ENCODE measurements at places on chromosomes 16 and 17.

GRCh38 chr17:76700617-76701470 lies 9.9 kb downstream of the MXRA7 start:
- no peak for DNase-seq

DNA sequence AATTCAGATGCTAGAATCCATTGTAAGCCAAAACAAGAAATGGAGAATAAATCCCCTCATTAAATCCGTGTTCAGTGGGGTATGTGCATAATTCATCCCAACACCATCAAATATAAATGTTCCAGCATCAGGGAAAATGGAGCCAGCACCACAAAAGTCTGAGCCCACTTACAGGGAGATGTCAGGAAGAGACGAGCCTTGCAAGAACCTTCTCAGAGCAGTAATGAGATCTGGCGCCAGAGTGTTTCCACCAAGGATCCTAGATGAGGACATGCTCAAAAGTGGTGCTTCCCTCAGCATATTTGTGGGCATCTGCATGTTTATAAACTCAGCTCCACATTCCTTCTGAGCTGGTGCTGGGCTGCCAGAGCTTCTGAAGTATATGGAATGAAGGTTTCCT lies 541.9 kb upstream of the C16orf82 start:
- DNase-seq: no peak

GRCh38 chr17:17305281-17305801 lies 2.2 kb downstream of the NT5M start:
- peak; percentile 21 for DNase-seq

DNA sequence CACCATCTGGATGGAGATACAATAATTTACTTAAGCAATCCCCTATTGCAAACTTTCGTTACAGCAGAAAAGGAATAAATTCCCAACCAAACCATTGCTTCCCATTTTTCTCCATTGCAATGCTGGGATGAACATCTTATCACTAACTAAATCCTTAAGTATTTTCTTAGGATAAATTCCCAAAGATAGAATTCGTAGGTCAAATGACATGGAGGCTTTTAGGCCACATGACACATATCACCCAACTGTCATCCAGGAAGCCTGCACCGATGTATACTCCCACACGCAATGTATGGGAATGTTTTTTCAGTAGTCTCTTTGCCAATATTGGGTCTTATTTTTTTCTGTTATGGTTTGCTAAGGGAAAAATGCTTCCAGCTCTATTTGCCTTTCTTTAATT lies 1.6 kb upstream of the TLCD2 start:
- DNase-seq: no peak

DNA sequence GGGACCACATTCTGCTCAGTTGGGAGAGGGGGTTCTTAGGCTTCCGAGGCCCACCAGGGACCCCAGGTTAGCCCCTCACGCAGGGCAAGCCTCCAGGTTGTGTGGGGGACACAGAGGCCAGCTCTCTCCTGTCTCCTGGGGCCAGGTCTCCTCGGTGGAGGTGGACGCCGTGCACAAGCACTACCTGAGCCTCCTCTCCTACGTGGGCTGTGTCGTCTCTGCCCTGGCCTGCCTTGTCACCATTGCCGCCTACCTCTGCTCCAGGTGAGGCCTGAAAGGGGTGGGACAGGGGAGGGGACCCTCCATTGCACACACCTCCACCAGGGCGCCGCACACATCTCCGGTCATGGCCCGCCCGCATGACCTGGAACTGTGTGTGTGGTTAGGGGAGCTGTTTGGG lies 10.9 kb upstream of the ADGRG3 start:
- no peak for DNase-seq

GRCh38 chr16:69796285-69797118 lies 34.4 kb downstream of the WWP2 start:
- DNase-seq: no peak

- DNase-seq: no peak
Observed at GRCh38 chr17:64418506-64419339, 28.1 kb upstream of the PECAM1 start.

DNA sequence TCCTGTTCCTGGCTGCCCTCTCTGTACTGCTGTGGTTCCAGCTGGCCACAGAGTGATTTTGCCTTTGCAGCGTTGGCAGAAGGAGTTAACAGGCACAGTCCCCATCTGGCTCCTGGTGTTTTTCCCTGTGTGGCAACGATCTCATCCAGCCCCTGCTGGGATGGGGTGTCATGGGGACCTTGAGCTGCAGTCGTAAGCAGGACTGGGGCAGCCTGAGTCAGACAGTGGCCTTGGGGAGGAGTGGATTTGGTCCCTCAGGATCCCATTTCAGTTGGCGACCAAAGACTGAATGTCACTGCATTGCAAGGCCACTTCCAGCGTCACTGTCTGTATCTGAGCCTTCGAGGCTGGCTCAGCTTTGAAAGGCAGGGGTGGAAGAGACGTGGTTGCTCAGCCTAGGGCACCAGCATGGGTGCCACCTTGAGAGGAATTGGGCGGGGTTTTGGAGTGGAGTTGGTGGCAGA lies 11.9 kb downstream of the TMEM94 start:
- DNase-seq: no peak

DNA sequence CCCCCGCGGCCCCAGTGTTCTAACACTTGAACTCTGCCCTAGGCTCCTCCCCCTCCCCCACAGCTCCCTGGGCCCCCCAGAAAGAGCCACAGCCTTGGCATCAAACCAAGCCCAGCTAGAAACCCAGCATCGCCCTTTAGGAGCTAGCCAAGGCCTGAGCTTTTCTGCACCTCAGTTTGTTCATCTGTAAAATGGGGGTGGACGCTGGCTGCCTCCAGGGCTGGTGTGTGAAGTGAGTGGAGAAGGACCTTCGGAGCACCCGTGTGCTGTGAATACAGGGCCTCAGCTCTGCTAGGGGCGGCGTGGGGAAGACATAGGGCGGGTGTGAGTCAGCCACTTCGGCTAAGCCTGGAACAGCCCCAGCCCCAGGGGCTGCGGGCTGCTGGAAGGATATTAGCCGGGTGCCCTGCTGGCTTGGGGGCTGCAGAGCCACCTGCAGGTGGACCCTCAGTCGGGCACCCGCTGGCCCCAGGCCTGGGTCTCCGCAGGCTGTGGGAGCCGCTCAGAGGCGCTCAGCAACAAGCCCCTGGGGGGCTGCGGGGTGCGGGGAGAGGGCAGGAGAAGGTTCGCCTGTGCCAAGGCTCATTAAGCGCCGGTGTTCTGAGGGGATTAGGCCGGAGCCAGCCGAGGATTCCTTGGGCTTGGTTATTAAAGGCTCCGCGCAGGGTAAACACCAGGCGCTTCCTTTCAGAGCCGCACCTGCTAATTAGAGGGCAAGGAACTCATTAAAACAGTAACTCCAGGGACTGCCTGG lies 217.0 kb upstream of the CIBAR2 start:
- DNase-seq: no peak

DNA sequence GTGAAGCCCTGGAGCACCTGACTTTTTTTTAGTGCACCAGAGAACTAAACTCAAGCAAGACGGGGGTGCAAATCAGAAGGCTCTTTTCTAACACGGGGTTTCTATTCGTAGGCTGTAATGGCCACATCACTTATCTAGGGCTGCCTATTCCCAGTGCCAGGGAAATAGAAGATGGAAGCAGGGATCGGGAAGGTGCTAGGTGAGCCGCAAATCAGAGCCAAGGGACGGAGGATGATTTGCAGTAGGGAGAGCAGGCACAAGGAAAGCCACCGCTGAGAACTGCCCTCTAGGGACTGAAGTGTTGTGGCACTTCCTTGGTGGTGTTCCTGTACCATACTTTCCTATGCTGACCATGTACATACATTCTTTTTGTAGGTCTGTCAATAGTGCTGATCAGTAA lies 7.8 kb upstream of the SLC46A1 start:
- no peak for DNase-seq

- DNase-seq: no peak
Observed at GRCh38 chr17:46873941-46874645, 22.7 kb downstream of the WNT9B start.

DNA sequence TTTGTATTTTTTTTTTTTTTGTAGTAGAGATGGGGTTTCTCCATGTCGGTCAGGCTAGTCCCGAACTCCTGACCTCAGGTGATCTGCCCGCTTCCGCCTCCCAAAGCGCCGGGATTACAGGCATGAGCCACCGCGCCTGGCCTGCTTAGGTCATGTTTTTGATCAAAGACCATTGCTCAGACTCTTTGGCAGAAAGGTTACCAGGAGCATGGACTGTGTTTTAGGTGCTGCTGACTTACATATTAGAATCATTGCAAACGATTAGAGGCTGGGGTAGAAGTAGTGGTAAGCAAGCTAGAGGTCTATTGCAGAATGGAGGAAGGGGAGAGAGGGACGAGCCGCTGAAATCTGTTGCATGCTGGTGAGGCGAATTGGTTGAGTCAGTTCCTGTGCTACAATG lies 79.8 kb downstream of the TANGO6 start:
- DNase-seq: no peak

GRCh38 chr16:79073566-79073965 lies 527.0 kb downstream of the MAF start:
- DNase-seq: no peak

GRCh38 chr16:1781758-1782407 lies 488 bp downstream of the SPSB3 start:
- peak; percentile 31 for DNase-seq

GRCh38 chr17:58513965-58514769 lies at the start of gene MTMR4:
Gene MTMR4, minus strand, starts transcription at chr17:58514638. Its CDS starts 231 bp downstream, at chr17:58514407.
- DNase-seq: peak; percentile 67

DNA sequence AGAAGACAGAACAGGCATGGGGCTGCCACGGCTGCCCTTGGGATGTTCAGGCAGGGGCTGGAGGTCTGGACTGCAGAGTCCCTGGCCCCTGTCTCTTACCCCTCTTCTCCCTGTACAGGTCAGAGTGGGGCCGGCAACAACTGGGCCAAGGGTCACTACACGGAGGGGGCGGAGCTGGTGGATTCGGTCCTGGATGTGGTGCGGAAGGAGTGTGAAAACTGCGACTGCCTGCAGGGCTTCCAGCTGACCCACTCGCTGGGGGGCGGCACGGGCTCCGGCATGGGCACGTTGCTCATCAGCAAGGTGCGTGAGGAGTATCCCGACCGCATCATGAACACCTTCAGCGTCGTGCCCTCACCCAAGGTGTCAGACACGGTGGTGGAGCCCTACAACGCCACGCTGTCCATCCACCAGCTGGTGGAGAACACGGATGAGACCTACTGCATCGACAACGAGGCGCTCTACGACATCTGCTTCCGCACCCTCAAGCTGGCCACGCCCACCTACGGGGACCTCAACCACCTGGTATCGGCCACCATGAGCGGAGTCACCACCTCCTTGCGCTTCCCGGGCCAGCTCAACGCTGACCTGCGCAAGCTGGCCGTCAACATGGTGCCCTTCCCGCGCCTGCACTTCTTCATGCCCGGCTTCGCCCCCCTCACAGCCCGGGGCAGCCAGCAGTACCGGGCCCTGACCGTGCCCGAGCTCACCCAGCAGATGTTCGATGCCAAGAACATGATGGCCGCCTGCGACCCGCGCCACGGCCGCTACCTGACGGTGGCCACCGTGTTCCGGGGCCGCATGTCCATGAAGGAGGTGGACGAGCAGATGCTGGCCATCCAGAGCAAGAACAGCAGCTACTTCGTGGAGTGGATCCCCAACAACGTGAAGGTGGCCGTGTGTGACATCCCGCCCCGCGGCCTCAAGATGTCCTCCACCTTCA lies 11.7 kb downstream of the TUBB3 start:
- DNase-seq: no peak

DNA sequence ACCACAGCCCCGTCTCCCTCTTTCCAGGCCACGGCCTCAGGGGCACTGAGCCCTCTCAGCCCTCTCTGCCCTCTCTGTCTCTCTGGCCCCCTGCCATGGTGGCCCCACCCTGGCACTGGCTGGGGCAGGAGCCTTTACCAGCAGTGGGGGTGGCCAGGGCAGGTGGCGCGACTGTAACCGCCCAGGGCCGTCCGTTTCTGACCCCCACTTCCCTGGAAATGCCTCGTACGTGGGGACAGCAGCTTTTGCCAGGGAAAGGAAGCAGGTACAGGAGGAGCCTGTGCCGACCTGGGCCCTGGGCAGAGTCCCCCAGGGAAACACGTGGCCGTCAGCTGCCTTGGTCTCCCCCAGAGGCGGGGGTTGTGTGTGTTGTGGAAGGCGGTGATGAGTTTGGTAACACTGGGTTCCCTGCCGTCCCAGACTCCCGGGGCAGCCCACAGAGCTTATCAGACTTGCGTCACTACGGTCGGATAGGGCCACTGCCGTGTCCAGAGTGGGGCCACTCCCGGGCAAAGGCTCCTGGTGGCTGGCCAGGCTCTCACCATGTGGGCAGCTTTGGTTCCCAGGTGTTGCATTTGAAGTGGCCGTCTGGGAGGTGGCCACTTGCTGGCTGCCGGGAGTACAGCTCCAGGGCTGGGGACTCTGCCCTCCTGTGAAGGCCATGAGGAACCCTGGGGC lies 249.3 kb upstream of the CIBAR2 start:
- DNase-seq: no peak

GRCh38 chr17:42767512-42767911 lies 5.7 kb upstream of the VPS25 start:
- DNase-seq: no peak

DNA sequence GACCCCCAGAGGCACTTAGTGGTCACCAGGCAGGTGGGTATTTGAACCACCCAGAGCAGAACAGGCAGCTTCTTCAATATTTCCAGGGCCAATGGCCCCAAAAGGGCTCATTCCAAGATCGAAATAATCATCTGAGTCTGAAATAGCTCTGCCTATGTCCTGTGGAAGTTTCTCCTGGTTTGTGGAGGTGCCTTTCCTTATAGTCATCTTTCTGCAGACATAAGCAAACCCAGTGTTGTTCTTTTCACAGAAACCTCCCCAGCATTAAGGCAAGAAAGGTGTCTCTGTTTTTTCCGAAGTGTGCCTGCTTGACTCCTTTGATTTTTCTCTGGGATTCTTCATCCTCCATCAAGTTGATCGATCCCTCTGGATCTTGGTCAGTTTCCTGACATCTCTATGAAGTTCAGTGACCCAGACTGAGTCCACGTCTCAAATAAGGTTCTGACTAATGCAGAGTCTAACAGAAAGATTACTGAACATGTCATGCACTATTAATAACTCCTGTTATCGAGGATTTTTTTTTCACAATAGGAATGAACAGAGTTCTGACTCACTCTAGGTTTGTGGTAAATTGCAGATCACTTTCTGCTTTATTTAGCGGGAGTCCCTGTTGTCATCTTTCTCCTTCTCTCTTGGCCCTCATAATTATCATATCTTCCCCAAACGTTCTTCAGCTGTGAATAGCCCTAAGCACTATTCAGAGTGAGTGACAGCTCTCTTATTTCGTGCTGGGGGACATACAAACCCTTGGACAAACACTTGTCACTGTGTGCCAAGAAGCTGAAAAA lies 1.5 kb downstream of the LRRC3C start:
- no peak for DNase-seq

- DNase-seq: no peak
Observed at GRCh38 chr16:1960665-1961630, 1.6 kb downstream of the NDUFB10 start.

Measured in activated T-helper 1 cell treated with Interleukin-2 at 50 U/mL for 16 hours (primary cell).